Left renal cortex interstitium (tissue), 4 donors: ENCODE measurements at places on chromosomes 1 and 21. TPM values are rescaled to one million over a fixed set of nuclear protein-coding genes. Genes with fewer than 3 reads are reported as not detected.

DNA sequence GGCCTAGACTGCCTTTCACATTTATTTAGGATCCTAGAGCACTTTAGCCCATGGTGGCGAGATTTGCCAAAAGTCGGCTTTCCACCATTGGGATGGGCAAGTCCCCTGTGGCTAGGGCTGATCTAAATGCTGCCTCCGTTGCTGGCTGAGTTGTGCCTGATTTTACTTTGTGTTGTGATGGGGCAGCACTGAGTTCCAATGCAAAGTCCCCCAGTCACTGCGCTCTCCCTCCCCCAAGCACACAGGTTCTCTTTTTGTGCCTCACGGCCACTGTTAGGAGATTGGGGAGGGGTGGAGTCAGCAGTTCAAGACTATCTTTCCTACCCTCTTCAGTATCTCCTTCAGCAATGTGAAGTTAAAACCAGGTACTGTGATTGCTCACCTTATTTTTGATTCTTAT, 66.7 kb upstream of the COX20 start:
- no peak for DNase-seq

GRCh38 chr1:77625250-77625649, 57.2 kb downstream of the ZZZ3 start:
- no peak for DNase-seq

DNA sequence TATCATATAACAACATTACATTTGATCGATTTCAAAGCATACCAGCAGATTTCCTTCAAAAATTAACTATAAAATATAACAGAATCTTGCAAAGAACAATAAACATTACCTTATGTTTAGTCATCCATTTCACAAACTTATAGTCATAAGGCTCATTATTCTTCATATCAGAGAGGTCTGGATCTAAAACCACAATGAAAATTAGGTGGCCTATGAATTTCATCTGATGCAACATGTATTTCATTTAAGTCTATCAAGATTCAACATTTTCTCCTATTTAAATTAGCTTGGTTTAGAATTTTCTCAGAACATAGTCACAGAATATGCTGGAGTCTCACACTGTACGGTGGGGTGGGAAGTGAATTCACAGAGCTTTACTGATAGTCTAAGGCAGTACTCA, 49.2 kb downstream of the KYAT3 start:
- DNase-seq = no peak

DNA sequence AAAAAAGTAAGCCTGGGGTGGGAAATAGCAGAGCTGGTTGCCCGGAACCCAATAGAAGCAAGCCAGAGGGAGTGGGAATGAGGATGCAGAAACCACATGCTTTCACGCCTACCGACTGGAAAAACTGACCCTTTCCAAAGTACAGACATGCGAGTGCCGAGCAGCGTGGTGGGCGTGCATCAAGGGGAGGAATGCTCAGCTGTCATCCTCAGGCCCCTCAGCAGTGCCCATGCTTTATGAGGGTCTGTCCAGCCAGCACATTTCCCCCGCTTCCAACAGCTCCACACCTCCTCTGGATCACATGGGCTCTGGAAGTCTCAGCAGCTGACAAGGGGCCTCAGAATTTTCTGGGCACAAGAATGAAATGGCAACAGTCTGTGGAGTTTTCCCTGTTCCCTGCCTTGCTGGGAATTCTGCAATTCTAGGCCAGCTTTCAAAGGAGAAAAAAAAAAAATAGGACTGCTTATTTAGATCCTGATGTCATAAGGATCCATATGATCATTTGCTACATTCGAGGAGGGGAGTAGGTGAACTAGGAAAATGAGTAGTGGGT, 19.1 kb upstream of the IKBKE start:
- DNase-seq = no peak

KRTAP19-1 gene
- not detected for polyA plus RNA-seq
